HuH-7 (cell line): ENCODE measurements at places on chromosomes 13 and 19.

DNA sequence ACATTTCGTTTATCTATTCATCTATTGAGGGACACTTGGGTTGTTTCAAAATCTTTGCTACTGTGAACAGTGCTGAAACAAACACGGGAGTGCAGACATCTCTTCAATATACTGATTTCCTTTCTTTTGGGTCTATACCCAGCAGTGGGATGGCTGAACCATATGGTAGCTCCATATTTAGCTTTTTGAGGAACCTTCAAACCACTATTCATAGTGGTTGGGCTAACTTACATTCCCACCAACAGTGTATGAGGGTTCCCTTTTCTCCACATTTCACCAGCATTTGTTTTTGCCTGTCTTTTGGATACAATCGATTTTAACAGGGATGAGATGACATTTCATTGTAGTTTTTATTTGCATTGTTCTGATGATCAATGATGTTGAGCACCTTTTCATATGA lies 798.2 kb downstream of the UQCRFS1 start:
- DNase-seq, result no peak

- DNase-seq, result no peak
Measured at GRCh38 chr13:84896128-84896527, 903.1 kb downstream of the SLITRK6 start.

- DNase-seq, result no peak
Measured at GRCh38 chr13:55820817-55821216, 1319.9 kb upstream of the PRR20A start.

DNA sequence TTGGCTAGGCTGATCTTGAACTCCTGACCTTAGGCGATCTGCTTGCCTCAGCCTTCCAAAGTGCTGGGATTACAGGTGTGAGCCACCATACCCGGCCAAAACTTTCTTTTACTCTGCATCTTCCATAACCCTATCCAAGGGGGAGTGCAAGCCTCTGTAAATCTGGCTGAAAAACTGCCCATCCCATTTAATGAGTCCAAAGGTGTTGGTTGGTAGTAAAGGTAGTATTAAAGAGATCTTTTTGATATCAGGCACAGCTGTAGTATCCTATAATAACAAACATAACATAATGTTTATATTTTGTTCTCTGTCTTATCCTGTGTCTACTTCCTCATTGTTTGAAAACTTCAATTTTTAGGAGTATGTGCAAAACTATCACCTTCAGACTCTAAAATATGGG lies 559.8 kb upstream of the ATXN8OS start:
- DNase-seq, result no peak
